ENCODE measurements at places on chromosomes 6 and 20.
A peak's percentile ranks its signal among the peaks of the same experiment; 100 is the strongest.

- DNase-seq, result no peak
Observed at GRCh38 chr6:13299918-13300317, 28.4 kb downstream of the TBC1D7 start.

DNA sequence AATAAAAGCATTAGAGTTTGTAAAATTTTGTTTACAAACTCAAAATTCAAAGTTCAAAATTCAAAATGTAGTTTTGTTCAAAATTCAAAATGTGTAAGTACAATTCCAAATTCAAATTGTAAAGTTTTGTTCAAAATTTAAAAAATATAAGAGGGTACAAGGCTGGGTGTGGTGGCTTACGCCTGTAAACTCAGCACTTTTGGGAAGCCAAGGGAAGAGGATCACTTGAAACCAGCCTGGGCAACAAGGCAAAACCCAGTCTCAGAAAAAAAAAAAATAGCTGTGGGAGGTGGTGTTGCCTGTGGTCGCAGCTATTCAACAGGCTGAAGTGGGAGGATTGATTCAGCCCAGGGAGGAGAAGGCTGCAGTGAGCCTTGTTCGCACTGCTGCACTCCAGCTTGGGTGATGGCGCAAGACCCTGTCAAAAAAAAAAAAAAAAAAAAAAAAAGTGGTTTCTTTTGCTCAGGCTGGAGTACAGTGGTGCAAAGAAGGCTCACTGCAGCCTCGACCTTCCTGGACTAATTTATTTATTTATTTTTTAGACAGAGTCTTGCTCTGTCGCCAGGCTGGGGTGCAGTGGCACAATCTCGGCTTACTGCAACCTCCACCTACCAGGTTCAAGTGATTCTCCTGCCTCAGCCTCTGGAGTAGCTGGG, 5.4 kb upstream of the ZBTB12 start:
- DNase-seq, result peak; percentile 73

DNA sequence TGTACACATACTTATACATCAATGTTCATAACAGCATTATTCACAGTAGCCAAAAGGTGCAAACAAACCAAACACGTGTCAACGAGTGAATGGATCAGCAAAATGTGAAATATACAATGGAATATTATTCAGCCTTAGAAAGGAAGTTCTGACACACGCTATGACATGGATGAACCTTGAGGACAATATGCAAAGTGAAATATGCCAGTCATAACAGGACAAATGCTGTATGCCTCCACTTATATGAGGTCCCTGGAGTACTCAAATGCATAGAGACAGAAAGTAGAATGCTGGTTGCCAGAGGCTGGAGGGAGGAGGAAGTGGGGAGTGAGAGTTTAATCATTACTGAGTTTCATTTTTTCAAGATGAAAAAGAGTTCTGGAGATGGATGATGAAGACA, 37.8 kb upstream of the IGF2R start:
- no peak for DNase-seq

GRCh38 chr6:149725785-149726184, 7.9 kb upstream of the LATS1 start:
- DNase-seq, result no peak

GRCh38 chr6:38443352-38444144, 196.2 kb downstream of the BTBD9 start:
- peak; percentile 85 for DNase-seq

DNA sequence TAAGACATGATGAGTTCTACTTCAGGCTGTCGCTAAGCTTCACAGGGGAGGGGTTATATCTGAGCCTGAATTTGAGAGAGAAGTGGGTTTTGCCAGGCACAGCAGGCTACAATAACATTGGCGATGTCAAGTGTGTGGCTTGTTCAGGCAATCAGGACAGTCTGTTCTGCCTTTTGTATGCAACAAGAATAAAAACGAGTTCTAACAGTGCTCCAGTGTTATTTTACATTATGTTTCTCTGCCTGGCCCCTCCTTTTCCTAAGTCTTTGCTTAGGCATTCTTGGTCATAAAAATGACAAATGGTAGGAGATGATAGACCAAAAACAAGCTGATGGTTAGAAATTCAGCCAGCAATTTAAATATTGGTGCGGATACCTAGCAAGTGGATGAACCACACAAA, 26.8 kb downstream of the PAQR8 start:
- DNase-seq, result no peak

DNA sequence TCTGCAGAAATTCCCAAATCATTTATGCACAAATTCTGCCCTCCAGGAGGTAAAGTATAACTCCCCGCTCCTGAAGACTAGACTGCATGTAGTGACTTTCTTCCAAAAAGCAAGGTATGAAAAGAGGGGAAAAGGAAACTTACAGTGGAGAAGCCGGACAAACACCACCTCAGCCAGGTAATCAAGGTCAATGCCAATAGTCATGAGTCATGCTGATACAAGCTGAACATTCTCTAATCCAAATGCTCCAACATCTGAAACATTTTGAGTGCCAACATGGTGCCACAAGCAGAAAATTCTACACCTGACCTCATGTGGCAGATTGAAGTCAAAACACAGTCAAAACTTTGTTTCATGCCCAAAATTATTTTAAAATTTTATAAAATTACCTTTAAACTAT, 165.6 kb downstream of the FOXA2 start:
- DNase-seq, result no peak

- peak; percentile 87 for DNase-seq
Observed at GRCh38 chr20:44970243-44970757, 4.0 kb downstream of the STK4 start.

DNA sequence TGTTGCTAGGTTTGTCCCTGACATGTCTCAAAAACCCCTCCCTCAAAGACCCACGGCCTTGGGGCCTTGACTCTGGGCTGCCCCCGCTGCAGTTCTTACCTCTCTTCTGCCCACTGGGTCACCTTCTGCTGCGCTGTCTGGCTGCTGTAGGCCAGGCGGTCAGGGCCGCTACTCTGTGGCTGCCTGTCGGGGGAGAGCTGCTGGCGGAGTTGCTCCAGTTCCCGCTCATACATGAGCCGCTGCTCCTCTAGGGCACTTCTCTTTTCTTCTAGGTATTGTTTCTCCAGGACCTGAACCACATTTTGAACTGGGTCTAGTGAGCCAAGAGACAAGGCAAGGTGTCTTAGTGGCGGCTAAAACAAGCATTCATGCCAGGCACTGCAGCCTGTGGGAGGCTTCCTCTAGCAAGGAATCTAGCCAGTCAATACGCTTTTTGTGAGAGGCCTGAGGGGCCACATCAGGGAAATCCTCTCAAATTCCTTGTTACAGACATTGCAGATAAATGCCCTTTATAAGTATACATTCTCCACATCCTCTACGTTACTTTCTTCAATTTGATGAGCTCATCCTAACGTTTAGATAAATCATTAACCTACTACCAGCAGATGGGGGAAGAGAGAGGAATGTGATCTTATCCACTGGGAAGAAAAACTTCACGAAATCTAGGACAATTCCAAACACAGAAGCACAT, 110.3 kb upstream of the NUP153 start:
- no peak for DNase-seq

DNA sequence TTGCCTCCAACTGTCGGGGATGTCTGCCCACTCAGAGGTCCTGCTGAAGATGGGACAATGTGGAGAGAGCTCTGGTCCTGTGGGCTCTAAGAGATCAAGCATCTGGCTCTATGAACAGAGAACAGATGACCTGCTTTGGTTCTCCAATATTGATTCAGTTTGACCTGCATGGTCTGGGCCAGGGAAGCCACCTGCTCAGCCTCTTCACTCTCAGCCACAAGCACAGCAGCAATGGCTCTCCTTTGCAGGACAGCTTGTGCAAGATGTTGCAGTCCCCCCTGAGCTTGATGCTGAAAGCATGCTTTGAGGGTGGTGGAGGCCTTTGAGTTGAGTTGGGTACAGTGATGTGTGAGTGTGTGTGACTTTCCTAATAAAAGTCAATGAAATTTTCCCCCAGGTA, 18.6 kb upstream of the MCM3 start:
- no peak for DNase-seq

DNA sequence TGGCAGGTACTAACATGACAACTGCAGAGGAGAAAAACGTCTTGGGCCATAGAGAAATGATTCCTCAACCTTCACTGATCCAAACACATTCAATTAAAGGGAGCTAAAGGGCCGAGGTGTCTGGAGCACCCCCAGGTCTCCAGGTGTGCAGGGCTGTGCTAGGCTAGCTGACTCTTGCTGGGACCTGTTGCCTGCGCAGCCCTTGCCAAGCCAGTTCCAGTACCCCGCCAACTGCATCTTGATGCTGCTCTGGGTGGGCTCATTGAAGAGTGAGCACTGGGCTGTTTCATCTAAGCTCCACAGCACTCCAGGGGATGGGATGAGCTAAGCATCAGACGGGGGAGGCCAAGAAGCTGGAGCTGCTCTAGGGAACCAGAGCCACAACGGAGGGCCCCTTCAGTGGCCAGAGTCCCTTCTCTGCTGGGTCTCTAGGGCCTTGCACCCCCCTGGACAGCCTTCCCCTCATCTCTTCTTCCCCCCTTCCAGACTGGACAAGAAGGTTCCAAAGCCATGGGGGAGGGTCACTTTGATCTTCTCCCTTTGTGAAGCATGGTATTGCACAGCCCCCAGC, 15.9 kb downstream of the LEMD2 start:
- DNase-seq, result no peak

DNA sequence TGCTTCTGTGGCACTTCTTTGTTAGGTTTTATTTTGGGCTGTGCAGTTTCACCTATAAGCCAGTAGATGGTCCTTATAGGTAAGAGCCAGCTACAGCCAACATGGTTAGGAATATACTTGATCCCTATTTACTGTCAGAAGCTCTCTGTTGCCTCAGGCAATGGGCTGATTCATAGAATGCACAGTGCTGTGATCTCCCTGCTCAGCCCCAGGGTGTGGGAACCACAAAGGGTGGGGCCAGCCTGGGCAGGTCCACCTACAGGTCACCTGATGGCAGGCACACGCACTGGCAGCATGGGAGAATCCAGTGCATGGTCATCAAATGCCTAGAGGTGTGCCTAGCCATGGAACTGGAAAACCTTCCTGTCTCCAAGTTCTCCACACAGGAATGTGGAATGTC, 191.9 kb downstream of the MOXD1 start:
- no peak for DNase-seq

- no peak for DNase-seq
Observed at GRCh38 chr20:62736407-62737071, 27.9 kb downstream of the NTSR1 start.

GRCh38 chr20:53755733-53756531, 162.3 kb upstream of the ZNF217 start:
- no peak for DNase-seq

- no peak for DNase-seq
Observed at GRCh38 chr6:140599916-140600315, 1225.5 kb upstream of the CITED2 start.

GRCh38 chr6:12101048-12101447, 88.9 kb downstream of the HIVEP1 start:
- DNase-seq, result no peak

DNA sequence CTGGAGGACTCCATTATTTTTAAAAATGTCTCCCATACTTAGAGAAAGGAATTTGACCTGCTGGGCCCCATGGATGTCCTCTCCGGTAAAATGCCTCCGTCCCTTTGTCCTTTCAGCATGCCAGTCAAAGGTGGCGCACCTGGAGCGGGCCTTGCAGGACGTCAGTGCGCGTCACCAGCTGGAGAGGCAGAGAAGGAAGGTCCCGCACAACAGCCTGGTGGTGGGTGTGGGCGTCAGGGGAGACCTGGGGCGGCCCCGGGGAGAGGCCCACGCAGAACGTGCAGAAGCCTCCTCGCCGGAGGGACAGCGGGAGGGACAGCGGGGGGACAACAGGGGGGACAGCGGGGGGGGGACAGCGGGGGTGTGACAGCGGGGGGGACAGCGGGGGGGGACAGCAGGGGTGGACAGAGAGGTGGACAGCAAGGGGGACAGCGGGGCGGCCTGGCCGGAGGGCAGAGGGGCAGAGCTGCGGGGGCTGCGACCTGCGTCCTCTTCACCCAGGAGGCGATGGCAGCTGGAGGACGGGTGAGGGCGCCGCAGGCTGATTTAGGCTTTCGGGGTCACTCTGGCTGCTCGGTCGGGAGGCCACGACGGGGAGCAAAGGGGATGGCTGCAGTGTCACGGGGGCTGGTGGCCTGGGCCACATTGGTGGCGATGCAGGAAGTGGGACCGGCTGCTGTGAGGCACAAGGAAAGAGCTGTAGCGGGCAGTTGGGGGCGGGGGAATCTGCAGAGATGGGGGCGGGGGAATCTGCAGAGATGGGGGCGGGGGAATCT, 859 bp upstream of the KIF25 start:
- no peak for DNase-seq

DNA sequence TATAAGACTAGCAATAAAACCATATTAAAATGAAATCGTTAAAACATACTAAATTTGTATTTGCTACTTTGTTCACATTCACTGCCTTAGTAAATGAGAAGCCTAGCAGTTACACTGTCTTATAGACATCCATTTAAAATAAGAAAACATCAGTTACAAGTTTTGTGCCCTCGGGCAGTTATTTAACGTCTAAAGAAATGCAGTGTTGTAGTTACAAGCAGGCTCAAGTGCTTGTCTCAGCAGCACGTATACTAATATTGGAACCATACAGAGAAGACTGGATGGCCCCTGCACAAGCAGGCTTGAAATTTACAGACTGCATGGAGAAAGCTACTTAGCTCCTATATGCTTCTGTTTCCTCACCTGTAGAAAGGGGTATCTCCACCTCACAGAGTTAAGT, 93.1 kb downstream of the HACE1 start:
- no peak for DNase-seq

- no peak for DNase-seq
Observed at GRCh38 chr6:52513464-52513863, 63.4 kb downstream of the TRAM2 start.

- peak; percentile 38 for DNase-seq
Observed at GRCh38 chr6:53593001-53593488, 48.1 kb upstream of the GCLC start.

GRCh38 chr20:63917811-63918210, 22.9 kb downstream of the DNAJC5 start:
- DNase-seq, result no peak

DNA sequence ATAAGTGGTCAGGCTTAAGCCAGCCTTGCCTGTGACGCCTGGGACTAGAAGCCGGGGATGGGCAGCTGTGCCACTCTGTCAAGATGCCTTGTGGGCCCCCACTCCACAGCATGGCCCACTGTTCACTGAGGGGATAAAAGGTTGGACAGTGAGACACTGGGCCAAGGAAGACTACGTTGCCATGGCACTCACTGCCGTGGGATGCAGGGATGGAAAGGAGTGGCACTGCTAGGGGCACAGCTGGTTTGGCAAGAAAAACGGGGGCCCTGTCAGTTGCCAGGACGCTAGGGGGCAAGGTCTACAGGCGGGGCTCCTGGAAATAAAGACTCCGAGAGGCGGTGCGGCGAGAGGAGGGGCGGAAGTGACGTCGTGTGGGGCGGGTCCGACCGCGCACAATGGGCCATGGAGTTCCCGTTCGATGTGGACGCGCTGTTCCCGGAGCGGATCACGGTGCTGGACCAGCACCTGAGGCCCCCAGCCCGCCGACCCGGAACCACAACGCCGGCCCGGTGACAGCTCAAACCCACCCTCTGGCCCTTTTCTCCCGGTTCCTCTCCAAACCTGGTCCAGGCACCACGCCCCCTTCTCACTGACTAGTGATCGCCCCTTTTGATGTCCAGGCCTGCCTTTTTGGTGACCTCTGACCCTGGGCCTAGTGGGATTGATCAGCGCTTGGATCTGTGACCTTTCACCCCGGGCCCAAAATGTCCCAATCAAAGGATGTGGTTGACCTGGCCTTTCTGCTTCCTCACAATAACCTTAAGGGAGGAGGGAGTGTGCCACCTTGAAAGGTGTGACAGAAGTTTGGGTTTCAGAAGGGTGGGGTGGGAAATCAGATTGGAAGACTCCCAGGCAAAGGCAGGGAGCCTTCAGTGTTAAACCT, at the start of gene ATAT1:
Gene ATAT1 (plus strand): TSS at position 391 of the 883 bp plus-strand sequence.
- peak; percentile 92 for DNase-seq

All from common myeloid progenitor, CD34-positive (primary cell).